ENCODE measurements at places on chromosomes 11 and 22. TPM values are rescaled to one million over a fixed set of nuclear protein-coding genes. Genes with fewer than 3 reads are reported as not detected.

The TENM4 gene
- total RNA-seq, result 46.6 TPM

The ALDH3B1 gene
- total RNA-seq, result 14.6 TPM

The CYB5R3 gene
- 490 TPM for total RNA-seq

The OR52I2 gene
- total RNA-seq, result not detected

The JRKL gene
- 7.5 TPM for total RNA-seq

The CNGA4 gene
- total RNA-seq, result not detected

The PATE2 gene
- total RNA-seq, result not detected
